ENCODE measurements at places on chromosomes 1 and 21.

DNA sequence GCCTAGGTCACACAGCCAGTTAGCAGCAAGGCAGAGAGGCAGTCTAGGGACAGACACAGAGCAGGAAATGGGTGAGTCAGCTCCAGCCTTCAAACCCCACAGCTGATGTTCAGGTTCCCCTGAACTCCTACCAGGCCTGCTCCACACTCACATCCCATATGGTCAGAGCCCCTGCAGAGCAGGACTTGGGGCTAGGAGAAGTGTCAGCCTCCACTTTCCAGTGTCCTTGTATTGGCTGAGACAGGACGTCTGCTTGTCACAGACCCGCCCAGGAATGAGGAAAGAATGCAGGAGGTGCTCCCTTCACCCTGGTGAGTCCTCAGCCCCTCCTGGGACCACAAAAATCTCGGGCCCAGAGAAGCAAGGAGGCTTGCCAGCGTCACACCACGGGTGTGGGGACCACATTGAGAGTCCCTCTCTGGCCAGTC lies 92.5 kb downstream of the LACTBL1 start:
- no peak for DNase-seq

GRCh38 chr1:193031431-193031830 lies 27.7 kb downstream of the UCHL5 start:
- DNase-seq, result no peak

DNA sequence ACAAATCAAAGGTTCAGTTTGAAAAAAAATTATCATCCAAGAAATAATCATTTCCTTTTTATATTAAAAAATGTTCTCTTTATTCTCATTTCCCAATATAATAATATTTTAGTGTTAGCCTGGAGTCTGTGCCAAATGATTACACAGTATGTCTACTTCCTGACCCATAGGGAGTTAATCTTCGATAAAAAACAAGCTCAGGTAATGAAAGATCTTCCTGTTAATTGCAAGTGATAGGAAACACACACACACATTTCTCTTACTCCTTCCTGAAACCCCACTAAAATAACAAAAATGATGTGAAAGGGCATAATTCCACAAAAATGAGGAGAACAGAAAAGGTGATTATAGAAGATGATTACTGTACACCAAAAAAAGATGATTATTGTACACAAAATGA lies 123.5 kb upstream of the CXADR start:
- no peak for DNase-seq

DNA sequence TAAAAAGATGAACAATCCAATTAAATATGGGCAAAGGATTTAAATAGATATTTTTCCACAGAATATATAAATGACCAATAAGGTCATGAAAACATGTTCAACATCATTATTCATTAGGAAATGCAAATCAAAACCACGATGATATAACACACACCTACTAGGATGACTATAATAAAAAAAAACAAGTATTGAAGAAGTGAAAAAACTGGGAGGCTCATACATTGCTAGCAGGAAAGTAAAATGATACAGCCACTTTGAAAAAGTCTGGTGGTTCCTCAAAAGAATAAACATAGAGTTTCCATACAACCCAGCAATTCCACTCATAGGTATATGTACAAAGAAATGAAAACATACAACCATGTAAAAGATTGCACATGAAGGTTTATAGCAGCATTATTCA lies 75.7 kb upstream of the RAB4A start:
- DNase-seq, result no peak

DNA sequence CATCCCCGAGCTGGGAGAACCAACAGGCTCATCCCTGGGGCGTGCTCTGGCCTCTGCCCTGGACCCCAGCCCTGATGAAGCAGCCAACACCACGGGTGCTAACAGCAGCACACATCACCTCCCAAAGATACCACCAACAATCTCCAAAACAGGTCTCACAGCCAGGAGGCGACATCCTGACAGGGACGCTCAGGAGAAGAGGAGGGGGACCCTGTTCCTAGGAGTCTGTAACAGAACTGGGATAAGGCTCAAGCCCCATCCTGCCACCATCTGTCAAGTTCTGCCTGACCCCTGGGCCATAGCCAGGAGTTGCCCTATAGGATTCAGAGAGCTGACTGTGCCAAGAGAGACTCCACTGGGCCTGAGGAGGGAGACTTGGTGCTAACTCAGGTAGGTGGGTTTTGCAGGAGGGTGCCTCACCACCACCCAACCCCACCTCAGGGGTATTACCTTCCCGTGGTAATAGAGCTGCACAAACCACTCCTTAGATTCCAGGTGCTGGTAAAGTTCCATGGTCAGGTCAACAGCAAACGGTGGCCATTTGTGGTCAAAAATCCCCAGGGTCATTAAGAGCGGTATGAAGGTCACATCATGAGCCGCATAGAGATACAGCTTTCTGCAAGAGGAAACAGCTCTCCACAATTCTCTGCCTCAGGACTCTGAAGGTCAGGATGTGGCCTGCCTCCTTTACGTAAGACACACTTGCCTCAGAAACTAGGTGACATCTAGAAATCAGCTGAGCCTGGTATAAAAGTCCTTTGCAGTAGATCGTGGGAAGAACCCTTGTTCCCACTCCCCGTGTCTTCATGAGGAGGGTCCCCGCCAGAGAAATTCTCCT lies 22.3 kb downstream of the ACP6 start:
- DNase-seq, result no peak

GRCh38 chr1:91765880-91766443 lies 120.0 kb downstream of the TGFBR3 start:
- DNase-seq, result no peak

DNA sequence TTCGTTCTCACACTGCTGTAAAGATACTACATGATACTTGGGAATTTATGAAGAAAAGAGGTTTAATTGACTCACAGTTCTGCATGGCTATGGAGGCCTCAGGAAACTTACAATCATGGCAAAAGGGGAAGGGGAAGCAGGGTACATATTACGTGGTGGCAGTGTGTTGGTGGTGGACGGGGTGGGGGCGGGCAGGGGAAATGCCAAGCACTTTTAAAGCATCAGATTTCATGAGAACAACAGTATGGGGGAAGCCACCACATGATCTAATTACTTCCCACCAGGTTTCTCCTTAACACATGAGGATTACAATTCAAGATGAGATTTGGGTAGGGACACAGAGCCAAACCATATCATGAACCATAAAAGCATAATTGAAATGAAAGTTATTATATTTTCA lies 88.5 kb downstream of the UBE2U start:
- DNase-seq, result no peak

DNA sequence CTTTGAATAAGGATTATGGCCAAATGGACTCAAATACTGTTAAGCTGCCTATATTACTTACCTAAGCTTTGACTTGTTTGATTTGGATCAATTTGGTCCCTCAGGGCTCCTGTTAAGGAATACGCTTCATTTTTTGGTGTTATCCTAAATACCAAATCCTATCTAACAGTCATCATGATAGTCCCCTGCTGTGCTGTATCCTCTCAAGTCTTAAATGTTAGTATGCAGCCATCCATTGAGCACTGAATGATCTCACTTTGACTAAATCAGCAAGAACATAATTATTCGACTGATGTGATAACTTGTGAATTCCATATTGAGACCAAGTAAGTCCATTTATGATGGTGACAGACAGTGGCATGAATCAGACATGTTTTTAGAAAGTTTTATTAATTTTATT lies 53.1 kb upstream of the ATF3 start:
- DNase-seq, result no peak

DNA sequence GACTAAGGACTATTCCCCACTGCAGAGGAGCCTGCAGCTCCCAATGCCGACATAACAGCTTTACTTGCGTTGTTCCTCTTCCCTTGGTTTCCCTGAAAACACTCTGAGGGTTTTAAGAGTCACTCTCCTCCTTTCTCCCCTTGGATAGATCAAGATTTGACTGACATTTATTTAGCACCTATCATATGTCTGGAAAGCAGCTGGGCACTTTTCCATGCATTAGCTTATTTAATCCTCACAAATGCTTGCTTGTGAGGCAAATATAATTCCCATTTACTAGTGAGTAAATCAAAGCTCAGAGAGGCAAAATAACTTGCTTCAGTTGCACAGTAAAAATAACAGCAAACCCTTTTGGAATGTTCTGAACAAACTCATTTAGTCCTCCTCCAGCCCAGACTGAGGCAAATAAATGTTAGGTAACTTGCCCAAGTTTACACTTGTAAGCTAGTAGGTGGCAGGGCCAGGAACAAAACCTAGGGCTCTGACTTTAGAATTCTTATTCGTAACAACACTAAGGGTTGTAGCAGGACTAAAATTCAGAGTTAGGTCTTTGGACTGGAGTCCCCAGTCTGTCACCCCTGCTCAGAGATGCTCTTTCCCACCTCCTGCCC lies 81.4 kb downstream of the KCND3 start:
- no peak for DNase-seq

GRCh38 chr1:57835620-57836019 lies 411.8 kb upstream of the DAB1 start:
- peak; percentile 35 for DNase-seq

- no peak for DNase-seq
These were observed 16.1 kb downstream of the HMGCS2 start for GRCh38 chr1:119752592-119752991.

DNA sequence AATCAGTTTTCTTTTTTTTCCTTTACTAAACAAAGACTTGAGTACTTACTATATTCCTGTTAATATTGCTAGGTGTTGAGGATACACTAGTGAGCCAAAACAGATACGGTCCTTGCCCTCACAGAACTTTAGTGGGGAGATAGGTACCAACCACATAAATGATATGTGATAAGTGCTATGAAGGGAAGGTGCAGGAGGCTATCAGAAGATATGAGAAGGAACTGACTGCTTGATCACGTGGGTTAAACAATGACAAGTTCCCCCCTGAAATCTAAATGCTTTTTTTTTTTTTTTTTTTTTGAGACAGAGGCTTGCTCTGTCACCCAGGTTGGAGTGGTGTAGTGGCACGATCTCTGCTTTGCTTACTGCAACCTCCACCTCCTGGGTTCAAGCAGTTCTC lies 25.0 kb downstream of the RBM15 start:
- DNase-seq, result no peak

DNA sequence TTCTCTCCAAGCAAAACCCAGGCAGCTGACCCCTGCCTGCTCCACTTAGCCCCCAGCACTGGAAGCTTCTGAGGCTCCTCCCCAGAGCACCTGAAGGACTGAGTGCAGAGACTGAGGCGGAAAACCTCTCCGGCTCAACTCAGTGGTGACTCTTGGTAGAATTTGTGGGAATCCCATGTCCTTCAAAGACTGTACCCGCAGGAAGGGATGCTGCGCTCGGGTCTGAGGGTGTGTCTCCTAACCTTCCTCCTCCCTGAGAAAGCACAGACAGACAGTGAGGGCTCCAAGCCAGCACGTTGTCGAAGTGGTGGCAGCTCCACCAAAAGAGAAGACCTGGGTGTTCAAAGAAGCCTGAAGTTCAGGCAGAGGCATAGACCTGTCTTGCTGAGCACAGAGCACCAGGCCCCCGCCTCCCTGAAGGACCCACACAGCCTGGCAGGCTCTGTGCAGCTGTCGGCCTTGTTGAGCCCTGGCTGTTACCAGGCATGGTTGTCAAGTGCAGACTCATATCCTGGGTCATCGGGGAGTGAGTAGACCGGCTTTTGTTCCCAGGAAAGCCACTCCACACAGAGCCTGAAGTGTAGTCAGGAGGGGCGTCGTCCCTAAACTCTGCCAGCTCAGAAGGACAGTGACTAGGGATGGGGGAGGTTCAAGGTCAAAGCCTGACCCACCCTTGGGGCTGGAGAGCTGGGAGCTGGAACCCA lies 36.7 kb downstream of the CSMD2 start:
- DNase-seq, result no peak

DNA sequence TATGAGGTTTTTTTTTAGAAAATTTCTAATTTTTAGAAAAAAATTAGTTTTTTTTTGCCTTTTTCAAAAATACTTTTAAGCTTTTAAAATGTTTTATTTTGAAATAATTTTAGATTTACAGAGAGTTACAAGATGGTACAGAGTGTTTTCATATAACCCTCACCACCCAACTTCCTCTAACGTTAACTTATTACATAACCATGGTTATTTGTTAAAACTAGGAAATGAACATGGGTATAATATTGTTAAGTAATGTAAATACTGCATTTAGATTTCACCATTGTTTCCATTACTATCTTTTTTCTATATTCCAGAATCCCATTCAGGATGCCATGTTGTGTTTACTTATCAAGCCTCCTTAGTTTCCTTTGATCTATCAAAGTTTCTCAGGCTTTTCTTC lies 45.2 kb upstream of the ST6GALNAC3 start:
- no peak for DNase-seq

DNA sequence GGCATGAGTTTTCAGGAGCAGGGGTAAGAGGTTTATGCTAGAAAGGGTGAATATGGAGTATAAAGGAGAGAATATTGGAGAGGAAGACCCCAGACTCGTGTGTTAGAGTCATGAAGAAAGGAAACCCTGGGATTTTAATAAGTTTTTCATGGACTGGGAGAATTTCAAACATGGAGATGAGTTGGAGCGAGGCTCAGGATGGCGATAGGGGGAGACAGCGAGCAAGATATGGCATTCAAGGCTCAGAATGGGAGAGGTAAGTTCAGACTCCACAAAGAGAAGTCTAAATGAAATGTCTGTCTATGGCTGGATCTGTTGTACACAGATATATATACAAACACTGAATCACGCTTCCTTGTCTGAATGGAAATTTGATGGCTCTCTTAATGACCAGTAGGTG lies 92.5 kb downstream of the LRRC40 start:
- DNase-seq, result no peak

- DNase-seq, result no peak
These were observed 41.2 kb downstream of the GNG12 start for GRCh38 chr1:67792103-67792502.

DNA sequence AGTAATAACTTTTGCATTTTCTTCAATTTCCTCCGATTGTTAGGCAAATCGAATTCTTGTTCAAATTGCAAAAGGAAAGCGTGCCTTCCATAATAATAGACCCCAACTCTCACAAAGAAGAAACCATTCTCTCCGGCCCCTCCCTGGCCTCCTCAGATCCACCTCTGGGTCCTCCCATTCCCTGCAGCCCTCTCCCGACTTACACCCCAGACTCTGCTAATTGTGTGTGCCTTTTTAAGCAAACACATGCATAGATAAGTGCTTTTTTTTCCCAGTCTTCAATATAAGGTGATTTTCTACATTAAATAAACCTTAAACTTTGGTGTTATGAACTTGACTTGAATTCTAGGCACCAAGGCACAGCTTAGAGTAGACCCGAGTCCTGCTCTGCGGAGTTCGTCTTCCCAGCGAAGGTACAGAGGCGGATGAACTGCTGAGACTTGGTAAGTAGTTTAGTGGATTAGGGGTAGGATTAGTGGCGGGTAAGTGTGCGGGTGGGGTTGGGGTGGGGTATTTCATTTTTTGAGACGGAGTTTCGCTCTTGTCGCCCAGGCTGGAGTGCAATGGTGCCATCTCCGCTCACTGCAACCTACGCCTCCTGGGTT lies 1.5 kb downstream of the L1TD1 start:
- DNase-seq, result no peak

DNA sequence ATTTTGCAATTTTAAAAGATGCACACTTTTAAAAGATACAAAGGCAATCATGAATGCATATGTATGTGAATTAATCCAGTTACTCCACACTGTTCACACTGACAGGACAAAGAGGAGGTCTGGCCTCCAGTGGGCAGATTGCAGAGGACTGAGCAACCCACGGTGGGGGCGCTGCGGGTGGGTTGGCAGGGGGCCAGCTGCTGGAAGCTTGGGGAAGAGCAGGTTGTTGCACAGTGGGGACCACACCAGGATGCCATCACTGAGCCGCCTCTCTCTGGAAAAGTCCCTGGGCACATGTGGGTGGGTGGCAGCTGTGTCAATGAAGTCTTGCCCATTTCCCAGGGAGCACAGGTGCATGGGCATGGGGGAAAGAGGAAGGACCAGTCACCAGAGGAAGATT lies 12.7 kb upstream of the PADI4 start:
- no peak for DNase-seq
